Stimulated activated CD4-positive, alpha-beta T cell treated with anti-CD3 and anti-CD28 coated beads, Interleukin-12 subunit alpha, Interleukin-12 subunit beta, amount 100 ng/mL, for 4 hours (primary cell): ENCODE measurements at places on chromosomes 12 and 14.

GRCh38 chr14:100834794-100835547 lies 9.1 kb downstream of the MEG3 start:
- DNase-seq: no peak

DNA sequence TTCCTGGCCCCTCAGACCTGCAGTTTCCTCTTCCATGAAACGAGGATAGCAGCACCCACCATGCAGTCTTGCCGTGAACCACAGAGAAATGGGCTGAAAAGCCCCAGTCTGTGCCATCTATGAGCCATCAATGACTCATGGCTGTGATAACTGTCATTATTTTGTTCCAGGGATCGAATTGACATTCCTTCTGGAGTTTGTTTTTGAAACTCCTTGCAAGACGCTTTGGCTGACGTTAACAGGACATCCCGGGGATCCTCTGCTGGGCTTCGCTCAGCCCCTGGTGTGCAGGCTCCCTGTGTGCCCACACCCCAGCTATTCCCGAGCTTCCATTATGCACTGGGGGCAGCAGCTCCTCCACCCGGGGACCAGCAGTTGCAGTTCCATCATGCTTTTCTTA lies 33.8 kb downstream of the MMAB start:
- no peak for DNase-seq

GRCh38 chr12:4111010-4111409 lies 162.6 kb upstream of the CCND2 start:
- DNase-seq: no peak

GRCh38 chr14:56491299-56492285 lies 88.0 kb upstream of the TMEM260 start:
- peak; percentile 12 for DNase-seq

- DNase-seq: no peak
These were observed 2.6 kb upstream of the SLC35E3 start for GRCh38 chr12:68743356-68743755.

GRCh38 chr14:58151133-58152013 lies 640 bp downstream of the ARMH4 start:
- DNase-seq: no peak

GRCh38 chr12:2640281-2640680 lies 154.5 kb upstream of the FKBP4 start:
- no peak for DNase-seq

DNA sequence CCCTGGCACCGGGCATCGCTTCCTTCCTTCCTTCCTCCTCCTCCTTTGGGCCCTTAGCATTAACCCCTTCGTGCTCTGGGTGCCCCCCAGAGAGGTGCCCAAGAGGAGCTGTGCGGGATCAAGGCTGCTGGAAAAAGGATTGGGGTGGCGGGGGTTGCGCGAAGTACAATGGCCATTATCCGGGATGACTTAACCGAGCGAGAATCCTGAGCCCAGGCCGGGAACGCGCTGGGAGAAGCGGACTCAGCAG lies 2.8 kb downstream of the DHH start:
- no peak for DNase-seq

DNA sequence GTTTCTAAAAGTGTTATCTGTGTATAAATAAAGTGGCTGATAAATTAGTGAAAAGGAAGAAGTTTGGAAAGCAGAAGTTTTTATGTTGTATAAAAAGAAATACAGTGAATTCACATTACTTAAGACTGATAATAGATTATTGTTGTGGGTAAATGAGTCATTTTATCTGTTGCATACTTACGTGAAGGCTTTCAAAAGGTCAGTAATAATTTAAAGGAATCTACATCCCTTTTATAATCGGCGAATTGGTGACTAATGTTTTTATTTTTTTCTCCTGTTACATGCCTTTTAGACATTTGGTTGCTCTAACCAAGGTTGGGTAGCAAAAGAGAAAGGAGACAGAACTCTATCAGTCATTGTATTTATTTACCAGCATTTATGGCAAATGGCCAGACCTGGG lies 155.9 kb downstream of the SLC41A2 start:
- no peak for DNase-seq

DNA sequence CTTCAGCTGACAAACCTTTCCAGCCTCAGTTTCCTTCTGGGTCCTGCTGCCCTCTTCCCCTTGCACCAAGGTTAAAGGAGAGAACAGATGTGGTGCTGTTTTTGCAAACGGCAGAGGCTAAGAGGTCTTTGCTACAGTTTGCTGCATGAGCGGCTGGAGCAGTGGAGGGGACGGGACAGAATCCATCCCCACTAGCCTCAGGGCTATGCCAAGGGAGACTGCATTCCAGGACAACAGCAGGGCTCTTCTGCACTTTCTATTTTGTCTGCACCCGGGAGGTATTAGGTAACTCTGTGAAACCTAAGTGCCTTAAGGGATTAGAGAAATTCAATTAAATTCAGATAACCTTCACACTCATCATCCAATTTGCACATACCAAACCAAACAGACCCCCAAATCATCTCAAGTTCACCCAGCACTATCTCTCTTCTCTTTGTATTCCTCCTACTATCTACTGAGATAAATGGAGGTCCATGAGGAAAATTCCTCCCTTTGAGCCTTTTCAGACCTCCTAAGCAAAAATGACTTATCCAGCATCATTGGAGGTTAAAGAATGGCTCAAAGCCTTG lies 103.8 kb upstream of the VRK1 start:
- no peak for DNase-seq
